Mucosa of gallbladder (tissue), 1 donor: ENCODE measurements at places on chromosomes 3 and 15. TPM values are rescaled to one million over a fixed set of nuclear protein-coding genes. Genes with fewer than 3 reads are reported as not detected.

DNA sequence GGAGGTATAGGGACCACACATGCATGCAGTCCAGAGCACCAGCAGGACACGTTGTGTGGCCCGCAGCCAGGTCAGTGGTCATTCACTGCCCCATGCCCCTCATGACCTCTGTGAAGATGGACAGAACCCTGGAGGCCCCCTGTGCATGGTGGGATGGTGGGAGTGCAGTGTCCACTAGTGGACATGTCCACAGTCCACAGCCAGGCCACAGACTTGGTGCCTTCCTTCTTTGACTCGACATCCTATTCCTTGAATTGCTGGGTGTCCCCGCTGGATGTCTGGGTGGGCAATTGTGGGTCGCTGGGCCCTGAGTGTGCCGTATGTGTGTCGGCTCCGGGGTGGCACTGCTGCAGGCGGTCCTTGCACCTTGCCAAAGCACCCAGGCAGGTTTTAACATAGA, 35.7 kb downstream of the KLF15 start:
- no peak for DNase-seq

- no peak for DNase-seq
Measured at GRCh38 chr3:88809993-88810392, 297.4 kb upstream of the EPHA3 start.

- DNase-seq = no peak
Measured at GRCh38 chr3:149095487-149095886, 9.2 kb upstream of the HLTF start.

DNA sequence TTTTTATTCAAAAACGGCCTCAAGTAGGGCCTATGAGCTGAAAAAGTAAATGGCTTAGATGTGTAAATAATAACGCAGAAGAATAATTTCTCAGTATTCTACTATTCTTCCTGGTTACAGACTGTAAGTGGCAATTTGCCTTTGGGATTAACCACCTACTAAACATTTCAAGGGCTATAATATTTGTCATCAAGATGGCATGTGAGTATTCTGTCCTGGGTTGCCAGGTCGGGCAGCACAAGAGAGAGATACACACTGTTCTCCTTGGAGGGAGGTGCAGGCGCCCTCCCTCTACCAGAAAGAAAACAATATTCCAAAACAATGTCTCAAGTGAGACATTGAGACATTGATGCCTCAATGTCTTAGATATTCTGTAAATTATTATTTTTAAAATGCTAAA, 278.4 kb downstream of the OCA2 start:
- no peak for DNase-seq

- no peak for DNase-seq
Measured at GRCh38 chr15:72503147-72503546, 29.0 kb downstream of the ARIH1 start.

SLC51B gene
- 0.37 TPM for total RNA-seq

MCF2L2 gene
- 1.8 TPM for total RNA-seq

DNA sequence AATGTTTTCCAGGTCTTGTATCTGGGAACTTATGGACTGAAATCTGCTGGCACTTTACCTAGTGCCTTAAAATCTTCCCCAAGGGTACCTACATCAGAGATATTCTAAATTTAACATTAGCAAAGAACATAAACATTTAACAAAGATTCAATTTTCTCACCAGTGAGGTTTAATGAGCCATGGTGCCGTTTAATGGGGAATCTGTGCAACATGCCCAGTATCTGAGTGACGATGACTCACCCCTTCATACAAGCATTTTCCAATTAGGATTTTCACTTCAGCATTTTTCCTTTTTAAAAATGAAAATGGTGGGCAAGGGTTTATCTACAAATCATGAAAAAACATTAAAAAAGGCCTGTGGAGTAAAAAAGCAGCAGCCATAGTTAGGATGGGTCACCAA, 189.4 kb downstream of the SLC9A9 start:
- no peak for DNase-seq

GRCh38 chr3:152677491-152677890, 157.4 kb upstream of the P2RY1 start:
- DNase-seq = no peak

CPA3 gene
- 46.6 TPM for total RNA-seq
